T-helper 2 cell (primary cell): ENCODE measurements at places on chromosomes 11 and 22.

GRCh38 chr11:124499711-124500110 lies 43.7 kb downstream of the OR8B12 start:
- no peak for DNase-seq

DNA sequence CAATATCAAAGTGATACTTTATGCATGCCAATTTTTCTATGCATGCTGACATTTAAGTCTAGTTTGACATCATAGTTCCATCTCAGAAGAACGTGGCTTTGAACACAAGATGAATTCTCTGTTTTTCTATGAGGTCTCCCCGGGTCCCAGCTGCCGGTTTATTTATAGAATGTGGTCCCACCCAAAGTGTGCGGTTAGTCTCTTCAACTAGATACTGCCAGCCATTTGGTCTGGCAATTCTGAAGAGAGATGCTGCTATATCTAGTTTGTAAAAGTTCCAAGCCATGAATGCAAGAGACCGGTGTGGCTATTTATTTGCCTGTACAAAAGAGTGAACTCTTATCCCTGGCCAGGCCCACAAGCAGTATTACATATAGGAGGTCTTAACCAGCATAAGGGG lies 9.2 kb downstream of the OR5A2 start:
- DNase-seq: no peak

- DNase-seq: no peak
Measured at GRCh38 chr11:120589376-120589775, 77.8 kb downstream of the GRIK4 start.

GRCh38 chr11:9259981-9260837 lies 4.9 kb downstream of the DENND5A start:
- no peak for DNase-seq

- DNase-seq: no peak
Measured at GRCh38 chr22:43847376-43848289, 14.7 kb downstream of the SULT4A1 start.
